Activated CD4-positive, alpha-beta T cell treated with anti-CD3 and anti-CD28 coated beads for 36 hours (primary cell): ENCODE measurements at places on chromosomes 5 and 9.
A peak's percentile ranks its signal among the peaks of the same experiment; 100 is the strongest.

- H3K27me3 ChIP-seq: peaks cover 5% of the 10 kb centered on the region
- no peak overlapping the region for H3K27ac ChIP-seq
- no peaks in the 10 kb centered on the region for H3K4me1 ChIP-seq
Measured at GRCh38 chr9:72917892-72918509, 34.9 kb downstream of the ALDH1A1 start.

GRCh38 chr5:179262126-179262920 is 82.9 kb downstream of the ADAMTS2 start:
- no peaks in the 10 kb centered on the region for H3K36me3 ChIP-seq
- no peak overlapping the region for H3K27ac ChIP-seq
- no peak overlapping the region for H3K4me3 ChIP-seq
- no peaks in the 10 kb centered on the region for H3K4me1 ChIP-seq

- H3K27ac ChIP-seq: no peak overlapping the region
- no peak for DNase-seq
- no peaks in the 10 kb centered on the region for H3K36me3 ChIP-seq
- no peak overlapping the region for H3K4me3 ChIP-seq
- peaks cover 2% of the 10 kb centered on the region for H3K4me1 ChIP-seq
Measured at GRCh38 chr9:117120061-117120460, 294.8 kb downstream of the ASTN2 start.

- H3K4me1 ChIP-seq: no peaks in the 10 kb centered on the region
- H3K27ac ChIP-seq: no peak overlapping the region
- H3K4me3 ChIP-seq: no peak overlapping the region
- no peaks in the 10 kb centered on the region for H3K36me3 ChIP-seq
- H3K27me3 ChIP-seq: peaks cover 9% of the 10 kb centered on the region
Measured at GRCh38 chr9:132732326-132733259, 62.3 kb downstream of the GTF3C4 start.

- peaks cover 26% of the 10 kb centered on the region for H3K36me3 ChIP-seq
- H3K27ac ChIP-seq: no peak overlapping the region
- no peak for DNase-seq
- H3K4me1 ChIP-seq: no peaks in the 10 kb centered on the region
- no peak overlapping the region for H3K4me3 ChIP-seq
Measured at GRCh38 chr9:35783418-35783817, 8.0 kb upstream of the NPR2 start.

DNA sequence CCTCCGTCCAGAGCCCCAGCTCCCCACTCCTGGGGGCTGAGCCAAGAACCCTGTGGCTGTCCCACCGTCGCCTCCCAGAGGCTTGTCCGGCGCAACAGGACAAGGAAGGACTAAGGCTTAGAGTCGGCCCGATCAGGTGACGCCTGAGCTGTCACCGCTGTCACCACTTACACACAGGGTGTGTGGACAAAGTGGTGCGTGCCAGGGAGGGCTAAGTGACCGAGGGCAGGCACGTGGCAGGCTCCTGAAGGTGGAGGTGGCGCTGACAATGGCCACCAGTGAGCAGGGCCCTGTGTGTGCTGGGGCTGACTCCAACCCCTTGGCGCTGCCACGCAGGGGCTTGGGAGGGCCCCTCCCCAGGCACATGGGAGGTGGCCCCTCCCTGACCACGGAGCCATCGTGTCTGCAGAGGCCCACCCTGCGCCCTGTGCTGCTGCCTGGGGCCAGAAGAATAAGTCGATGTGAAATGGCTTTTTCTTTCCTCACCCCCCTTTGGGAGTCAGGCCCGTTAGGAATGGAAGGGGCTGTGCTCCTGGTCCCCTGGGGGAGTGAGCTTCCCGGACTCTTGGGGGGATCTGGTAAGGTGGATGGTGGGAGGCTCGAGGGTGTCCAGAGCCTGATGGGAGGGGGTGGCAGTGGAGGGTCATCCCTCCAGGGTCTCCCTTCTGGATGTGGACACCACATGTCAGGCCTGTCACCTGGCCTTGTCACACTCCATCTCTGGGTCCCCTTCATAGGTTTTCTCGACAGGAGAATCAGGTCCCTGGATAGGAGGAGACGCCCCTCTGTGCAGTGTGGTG is 2.6 kb upstream of the GPSM1 start:
- H3K27ac ChIP-seq: no peak overlapping the region
- H3K4me3 ChIP-seq: no peak overlapping the region
- peaks cover 6% of the 10 kb centered on the region for H3K4me1 ChIP-seq
- no peaks in the 10 kb centered on the region for H3K27me3 ChIP-seq
- DNase-seq: no peak

- H3K27me3 ChIP-seq: peaks cover 12% of the 10 kb centered on the region
- H3K4me3 ChIP-seq: no peak overlapping the region
- H3K36me3 ChIP-seq: no peaks in the 10 kb centered on the region
Measured at GRCh38 chr5:137142346-137142745, 356.8 kb downstream of the SPOCK1 start.

- peaks cover 4% of the 10 kb centered on the region for H3K4me1 ChIP-seq
- no peak for DNase-seq
- H3K27ac ChIP-seq: no peak overlapping the region
- no peaks in the 10 kb centered on the region for H3K36me3 ChIP-seq
- no peak overlapping the region for H3K4me3 ChIP-seq
- H3K27me3 ChIP-seq: peaks cover 2% of the 10 kb centered on the region
Measured at GRCh38 chr5:141504216-141504615, 15.3 kb downstream of the PCDHGC5 start.

- peak overlapping the region; percentile 97 for H3K27ac ChIP-seq
- no peak for DNase-seq
- no peaks in the 10 kb centered on the region for H3K27me3 ChIP-seq
- H3K4me3 ChIP-seq: peak overlapping the region; percentile 77
Measured at GRCh38 chr5:39218482-39219402, 621 bp downstream of the FYB1 start.

DNA sequence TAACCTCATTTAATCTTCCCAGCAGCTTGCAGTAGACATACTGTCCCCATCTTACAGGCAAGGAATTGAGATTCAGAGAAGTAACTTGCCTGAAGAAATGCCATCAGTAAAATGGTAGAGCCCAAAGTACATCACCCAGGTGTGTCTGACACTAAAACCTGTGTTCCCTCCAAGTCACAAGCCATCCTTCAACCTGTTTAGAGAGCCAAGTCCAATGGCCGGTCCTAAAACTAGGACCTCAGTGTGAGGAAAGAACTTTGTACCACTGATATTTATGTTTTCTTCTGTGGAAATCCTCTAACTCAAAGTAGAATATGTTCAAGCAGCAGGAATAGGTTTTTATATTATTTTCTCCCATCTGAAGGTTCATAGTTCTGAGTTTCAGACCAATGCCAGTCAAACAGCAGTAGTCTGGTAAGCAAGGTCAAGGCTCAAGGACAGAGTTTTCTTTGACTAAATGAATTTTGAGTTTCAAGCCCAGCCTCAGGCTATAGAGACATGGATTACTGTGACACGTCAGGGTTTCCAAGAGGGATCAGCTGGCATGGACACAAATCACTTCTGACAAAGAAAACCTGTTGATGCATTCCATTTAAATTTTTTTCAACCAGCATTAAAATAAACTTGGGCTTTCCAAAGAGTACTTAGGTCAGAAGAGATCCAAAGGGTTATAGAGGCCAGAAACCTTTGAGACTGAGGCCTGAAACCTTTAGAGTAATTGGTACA is 80.9 kb upstream of the PLPP6 start:
- no peak for DNase-seq
- H3K4me3 ChIP-seq: no peak overlapping the region
- no peaks in the 10 kb centered on the region for H3K27me3 ChIP-seq
- no peaks in the 10 kb centered on the region for H3K36me3 ChIP-seq

DNA sequence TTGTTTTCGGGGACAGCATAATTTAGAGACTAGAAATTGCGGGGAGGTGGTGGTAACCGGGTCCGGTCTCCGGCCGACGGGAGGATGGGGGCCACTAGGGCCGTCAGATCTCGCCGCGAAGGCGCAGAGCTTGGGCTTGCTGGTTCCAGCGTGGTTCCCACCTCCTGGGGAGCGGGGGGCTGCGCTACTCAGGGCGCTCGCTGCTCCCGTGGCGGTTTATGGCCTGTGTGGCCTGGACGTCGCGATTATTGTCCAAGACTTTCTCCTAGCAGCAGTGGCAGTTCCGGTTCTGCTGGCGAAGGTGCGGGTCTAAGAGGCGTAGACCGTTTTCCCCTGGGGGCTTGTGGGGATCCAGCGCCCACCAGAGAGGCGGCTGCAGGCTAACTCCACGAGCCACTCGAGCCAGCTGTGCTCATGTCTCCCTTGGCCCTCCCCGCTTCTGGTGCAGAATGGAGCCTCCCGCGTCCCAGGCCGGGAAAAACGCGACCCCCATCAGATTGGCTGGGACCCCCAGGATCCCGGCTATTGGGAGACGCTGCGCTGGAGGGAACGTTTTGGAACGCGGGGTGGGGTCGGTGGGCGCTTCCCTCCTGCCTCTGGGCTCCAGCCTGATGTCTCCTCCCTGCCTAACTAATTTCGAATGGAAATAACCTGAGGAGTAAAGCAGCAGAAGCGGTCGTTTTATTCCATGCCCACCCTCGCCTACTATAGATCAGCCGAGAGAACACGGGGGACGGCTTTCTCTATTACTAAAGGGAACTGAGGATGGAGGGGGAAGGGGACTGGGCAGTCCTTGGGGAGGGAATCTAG is 87.1 kb downstream of the ENTREP1 start:
- H3K36me3 ChIP-seq: no peaks in the 10 kb centered on the region
- H3K4me3 ChIP-seq: no peak overlapping the region
- no peak overlapping the region for H3K27ac ChIP-seq
- H3K27me3 ChIP-seq: peaks cover 2% of the 10 kb centered on the region

DNA sequence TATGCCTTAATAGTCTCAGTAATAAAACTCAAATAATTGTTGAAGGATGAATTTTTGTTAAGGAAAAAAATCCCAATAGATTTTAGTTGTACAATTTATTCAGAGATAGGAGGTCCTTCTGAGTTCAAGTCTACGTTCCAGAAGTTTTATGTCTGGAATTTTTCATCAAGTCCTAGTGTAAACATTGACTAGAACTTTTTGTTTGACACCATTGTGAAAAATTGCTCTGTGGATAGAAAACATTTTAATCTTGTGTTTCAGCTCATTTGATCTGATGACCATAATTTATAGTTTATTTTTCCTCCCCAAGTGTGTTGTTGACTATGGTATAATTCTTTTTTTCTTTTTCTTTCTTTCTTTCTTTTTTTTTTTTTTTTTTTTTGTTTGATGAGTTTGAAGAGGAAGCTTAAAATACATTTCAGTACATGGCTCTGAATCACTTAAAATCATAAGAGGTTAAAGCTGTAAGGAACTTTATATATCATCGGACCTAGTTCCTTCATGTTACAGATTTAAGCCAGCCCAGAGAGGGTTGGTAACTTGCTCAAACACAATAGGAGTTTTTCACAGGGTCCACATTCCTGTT is 20.7 kb downstream of the ITGA1 start:
- peaks cover 18% of the 10 kb centered on the region for H3K36me3 ChIP-seq
- H3K27me3 ChIP-seq: no peaks in the 10 kb centered on the region
- no peak overlapping the region for H3K27ac ChIP-seq
- H3K4me1 ChIP-seq: peaks cover 22% of the 10 kb centered on the region
- DNase-seq: no peak
- H3K4me3 ChIP-seq: no peak overlapping the region

DNA sequence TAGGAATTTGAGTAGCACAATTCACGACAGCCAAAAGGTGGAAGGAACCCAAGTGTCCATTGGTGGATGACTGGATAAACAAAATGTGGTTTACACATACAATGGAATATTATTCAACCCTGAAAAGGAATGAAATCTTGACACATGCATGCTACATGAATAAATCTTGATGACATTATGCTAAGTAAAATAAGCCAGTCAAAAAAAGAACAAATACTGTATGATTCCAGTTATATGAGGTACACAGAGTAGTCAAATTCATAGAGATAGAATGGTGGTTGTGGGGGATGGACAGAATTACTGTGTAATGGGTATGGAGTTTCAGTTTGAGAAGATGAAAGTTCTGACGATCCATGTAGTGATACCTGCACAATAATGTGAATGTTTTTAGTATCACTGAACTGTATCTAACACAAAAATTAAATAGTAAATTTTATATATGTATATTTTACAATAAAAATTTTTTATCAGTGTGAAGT is 117.7 kb upstream of the GNA14 start:
- H3K27me3 ChIP-seq: no peaks in the 10 kb centered on the region
- peaks cover 10% of the 10 kb centered on the region for H3K4me1 ChIP-seq
- no peak overlapping the region for H3K27ac ChIP-seq
- H3K4me3 ChIP-seq: no peak overlapping the region
- H3K36me3 ChIP-seq: peaks cover 9% of the 10 kb centered on the region

DNA sequence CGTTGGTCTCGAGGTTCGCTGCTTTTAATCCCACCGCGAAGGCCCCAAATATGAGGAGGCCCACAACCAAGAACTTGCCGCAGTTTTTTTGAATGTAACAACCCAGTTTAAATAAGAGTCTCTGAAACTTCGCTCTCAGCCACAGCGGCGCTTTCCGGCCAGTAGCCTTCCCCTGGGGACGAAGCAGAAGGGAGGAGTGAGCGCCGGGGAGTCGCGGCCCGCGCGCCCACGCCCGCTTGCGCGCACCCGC is 10.4 kb downstream of the PTCH1 start:
- peaks cover 16% of the 10 kb centered on the region for H3K27me3 ChIP-seq
- peak overlapping the region; percentile 70 for H3K27ac ChIP-seq
- H3K36me3 ChIP-seq: peaks cover 2% of the 10 kb centered on the region
